ENCODE measurements at places on chromosomes 5 and 9.

DNA sequence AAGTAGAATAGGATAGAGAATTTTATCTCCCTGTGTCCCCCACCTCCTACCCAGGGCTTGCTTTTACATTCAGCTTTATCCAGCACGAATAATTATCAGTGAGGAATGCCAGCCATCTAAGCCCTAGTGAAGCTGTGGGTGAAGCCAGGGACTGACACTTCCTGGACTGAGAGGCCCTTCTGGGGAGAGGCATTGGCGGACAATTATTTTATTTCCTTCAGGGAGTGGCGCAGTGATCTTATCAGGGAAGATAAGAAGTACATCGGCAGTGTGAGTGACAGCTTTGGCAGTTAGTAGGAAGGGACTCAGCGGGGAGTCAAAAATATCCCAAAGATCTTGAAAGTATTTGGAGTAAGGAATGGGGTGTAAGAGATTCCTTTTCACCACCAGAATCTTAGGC is 34.9 kb upstream of the RPS23 start:
- DNase-seq: no peak

DNA sequence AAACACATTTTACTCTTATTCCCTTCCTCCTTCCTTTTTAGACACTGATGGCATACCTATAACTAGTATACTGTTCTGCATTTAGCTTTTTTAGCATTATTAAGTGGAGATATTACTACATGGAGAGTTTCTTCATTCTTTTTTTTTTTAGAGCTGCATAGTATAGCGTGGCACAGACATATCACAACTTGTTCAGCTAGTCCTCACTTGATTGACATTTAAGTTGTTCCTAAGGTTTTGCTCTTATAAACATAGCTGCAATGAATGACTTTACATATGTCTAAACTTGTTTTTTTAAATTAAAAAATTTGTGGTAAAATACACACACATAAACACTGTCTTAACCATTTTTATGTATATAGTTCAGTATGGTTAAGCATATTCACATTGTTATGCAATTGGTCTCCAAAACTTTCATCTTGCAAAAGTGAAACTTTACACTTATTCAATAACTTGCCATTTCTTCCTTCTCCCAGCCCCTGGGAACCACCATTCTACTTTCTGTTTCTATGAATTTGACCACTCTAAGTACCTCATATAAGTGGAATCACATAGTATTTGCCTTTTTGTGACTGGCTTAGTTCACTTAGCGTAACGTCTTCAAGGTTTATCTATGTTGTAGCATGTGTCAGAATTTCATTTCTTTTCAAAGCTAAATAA is 48.7 kb downstream of the ANKDD1B start:
- DNase-seq: no peak

DNA sequence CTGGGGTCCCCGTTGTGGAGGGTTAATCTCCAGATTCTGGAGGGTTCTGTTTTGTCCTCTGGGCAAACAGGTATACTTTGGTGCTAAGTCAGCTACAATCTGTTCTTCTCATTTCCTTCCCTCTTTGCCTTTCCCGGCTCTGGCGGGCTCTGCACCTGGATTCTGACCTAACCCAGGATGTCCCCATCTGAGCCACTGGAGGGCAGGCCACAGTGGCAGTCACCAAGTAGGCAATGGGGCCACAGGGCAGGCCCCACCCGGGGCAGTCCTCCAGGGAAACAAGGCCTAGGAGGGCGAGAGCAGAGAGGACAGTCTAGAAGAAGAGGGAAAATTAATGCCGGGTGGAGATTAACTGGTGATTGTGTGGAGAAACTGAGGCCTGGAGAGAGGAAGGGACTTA is 40.4 kb upstream of the HRH2 start:
- no peak for DNase-seq

GRCh38 chr5:136605638-136606037 is 240.3 kb upstream of the TRPC7 start:
- DNase-seq: no peak

DNA sequence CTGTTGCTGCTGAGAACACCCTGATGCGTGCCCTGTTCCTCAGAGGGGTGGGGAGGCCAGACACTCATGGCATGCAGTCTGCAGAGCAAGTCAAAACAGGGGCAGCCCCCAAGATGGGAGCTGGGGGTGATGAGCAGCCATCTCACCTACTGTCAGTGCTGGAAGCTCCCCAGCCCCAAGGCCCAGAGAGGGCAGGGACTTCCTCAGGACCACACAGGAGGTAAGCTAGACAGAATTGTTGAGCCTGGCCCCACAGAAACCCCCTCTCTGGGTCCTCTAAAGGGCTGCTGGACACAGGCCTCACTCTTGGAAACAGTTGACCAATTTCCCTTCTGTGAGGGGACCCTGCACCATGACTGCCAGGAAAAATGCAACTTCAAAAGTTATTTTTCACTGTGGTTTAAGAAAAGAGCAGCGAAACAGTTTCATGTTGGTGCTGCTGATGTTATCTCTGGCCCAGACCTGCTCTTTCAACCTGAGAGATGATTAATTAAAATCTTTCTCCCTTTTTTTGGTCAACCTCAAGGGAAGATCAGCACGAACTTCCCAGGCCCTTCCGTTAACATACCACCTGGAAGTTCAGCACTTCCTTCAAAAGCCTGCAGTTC is 9.6 kb downstream of the CSF2 start:
- DNase-seq: no peak

DNA sequence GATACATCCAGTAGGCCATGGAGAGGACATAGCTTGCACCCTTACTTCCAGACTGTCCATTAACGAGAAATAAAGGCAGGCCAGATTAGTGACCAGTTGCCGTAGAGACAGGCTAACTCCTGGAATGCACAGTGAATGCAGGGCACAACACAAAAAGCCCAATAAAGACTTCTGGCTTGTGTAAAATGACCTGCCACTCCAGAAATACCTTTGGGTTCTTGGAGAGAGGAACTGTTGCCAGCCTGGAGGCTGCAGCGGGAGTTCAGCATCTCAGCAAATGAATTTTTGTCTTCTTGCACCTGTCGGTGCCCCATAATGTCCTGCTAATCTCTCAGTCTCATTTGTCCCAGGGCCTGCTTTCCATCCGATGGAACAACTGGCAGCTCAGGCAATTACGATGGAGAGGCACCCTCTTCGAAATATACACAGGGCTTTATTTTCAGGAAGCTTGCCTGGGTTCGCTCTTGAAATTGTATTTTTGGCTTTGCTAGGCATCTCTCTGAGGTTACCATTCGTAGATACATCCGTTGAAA is 538.8 kb upstream of the ZNF462 start:
- no peak for DNase-seq
